ENCODE measurements at places on chromosomes 6 and 20.

DNA sequence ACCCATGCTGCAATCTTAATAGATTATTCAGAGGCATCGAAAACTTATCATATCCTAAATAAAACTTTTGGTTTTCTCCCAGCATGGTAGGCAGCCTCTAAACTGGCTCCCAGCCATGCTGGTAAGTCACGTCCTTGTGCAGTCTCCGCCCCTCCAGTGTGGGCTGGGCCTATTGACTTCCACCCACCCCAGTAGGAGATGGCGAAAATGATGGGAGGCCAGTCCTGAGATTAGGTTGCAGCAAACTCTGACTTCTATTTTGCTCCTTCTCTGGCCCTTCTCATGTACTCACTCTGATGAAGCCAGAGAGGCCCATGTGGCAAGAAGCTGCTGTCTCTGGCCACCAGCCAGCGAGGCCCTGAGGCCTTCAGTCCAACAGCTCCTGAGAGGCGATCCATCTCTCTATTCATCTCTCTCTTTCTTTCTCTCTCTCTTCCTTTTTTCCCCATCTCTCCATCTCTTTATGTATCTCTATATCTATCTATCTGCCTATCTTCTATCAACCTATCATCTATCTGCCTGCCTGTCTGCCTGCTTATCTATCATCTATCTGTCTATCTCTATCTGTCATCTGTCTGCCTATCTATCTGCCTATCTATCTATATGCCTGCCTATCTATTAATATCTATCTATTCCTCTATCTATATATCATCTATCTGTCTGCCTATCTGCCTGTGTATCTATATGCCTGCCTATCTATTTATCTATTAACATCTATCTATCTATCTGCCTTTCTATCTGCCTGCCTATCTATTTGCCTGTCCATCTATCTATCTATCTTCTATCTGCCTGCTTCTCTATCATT is 52.7 kb upstream of the STX16 start:
- DNase-seq = no peak

- no peak for DNase-seq
Observed at GRCh38 chr6:67882436-67883311, 752.4 kb upstream of the ADGRB3 start.

- no peak for DNase-seq
Observed at GRCh38 chr20:18585134-18585533, 2.7 kb upstream of the DTD1 start.

DNA sequence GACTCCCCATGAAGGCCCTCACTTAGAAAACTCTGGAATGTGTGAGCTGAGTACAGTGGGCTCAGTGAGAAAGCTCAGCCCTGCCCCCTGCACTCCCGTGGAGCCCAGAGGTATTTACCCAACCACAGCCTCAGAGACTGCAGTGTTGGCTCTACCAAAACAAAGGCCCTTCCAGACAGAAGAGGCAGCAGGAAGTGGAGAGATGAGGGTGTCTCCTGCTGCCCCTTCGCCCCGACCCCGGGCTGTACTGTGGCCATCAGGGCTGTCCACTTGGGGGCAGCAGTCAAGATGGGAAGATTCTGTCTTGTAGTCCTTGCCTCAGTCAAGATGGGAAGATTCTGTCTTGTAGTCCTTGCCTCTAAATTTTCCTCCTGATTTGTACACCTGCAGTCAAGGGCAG is 341.3 kb downstream of the TAF4 start:
- no peak for DNase-seq

GRCh38 chr20:60016406-60016805 is 58.2 kb downstream of the CDH26 start:
- no peak for DNase-seq

GRCh38 chr6:118843685-118844390 is 50.1 kb upstream of the ASF1A start:
- DNase-seq = no peak

GRCh38 chr6:159104931-159105330 is 60.1 kb upstream of the TAGAP start:
- DNase-seq = no peak

DNA sequence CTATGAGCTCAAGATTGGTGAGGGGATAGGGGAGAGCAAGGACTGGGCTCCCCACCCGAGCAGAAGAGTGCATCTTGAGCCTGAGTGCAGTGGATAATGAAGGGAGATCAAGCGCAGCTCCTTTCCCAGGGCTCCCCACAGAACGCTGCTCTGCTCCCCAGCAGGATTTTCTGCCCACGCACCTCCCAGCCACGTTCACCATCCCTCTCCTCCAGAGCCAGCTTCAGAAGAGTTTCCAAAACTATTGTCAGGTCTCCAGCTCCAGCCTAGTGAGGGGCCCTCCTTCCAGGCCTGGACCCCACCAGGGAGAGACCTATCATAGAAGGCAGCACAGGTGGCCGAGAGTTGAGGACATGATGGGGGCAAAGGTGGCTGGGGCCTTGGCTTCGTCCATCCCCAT is 34.5 kb downstream of the FOXP4 start:
- no peak for DNase-seq

DNA sequence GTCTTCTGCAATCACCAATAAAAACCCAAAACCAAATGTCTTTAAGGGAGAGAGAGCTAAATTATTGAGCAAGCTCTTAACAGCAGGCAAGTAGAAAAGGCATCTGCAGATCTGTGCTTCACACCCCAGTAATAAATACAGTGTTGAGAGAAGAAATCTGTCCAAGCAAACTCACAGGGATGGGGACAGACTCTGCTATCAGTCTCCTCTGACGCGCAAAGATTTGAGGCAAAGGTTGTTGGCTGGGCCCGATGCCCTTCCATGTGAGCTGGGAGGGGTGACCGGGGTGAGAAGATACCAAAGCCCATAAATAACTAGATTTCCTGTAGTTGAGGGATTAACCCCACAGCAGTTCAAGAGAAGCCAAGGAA is 315.2 kb upstream of the SOX4 start:
- DNase-seq = no peak

GRCh38 chr20:19419396-19419795 is 207.0 kb downstream of the SLC24A3 start:
- no peak for DNase-seq

GRCh38 chr6:1952740-1953360 is 292.6 kb downstream of the GMDS start:
- DNase-seq = no peak

DNA sequence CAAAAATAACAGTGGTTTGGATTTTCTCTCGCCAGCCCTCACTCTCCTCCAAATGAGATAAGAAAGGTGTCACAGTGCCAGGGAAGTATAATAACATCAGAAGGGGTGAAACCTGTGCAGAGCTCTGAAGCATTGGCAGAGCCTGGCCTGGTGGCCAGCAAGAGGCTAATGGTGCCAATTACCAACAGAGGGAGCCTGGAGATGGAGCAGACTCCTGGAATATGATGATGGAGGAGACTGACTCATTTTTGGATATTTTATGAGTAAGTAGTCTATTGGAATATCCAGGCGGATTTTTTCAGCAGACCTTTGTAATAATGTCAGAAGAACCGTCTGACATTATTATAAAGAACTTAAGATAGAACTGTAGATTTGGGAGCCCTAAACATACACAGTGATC is 442.6 kb upstream of the MARCKS start:
- peak; percentile 9 for DNase-seq

GRCh38 chr20:64048402-64049044 is 916 bp downstream of the SOX18 start:
- DNase-seq = no peak

GRCh38 chr20:11646359-11646758 is 271.3 kb upstream of the BTBD3 start:
- no peak for DNase-seq

DNA sequence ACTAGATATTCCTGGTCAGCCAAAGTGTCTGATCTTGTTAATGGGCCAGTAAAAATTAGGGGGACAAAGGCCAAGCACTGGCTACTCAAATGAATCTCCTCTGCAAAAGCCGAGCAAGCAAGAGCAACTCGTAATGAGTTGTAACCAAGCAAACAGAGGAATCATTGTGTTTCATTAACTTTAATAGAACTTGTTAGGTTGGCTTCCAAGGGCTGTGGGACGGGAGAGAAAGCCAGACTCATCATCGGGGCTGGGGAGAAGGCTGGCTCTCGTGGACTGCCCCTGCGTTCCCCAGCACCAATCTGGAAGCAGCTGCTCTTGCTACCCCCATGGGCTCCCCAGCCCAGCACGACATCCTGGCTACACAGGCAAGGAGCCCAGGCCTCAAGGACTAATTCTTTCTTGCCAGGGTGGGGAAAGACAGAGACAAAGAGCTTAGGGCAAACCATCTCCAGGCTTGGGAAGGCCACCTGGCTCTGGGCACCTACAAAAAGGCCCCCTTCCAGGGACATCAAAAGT is 10.5 kb upstream of the SCUBE3 start:
- no peak for DNase-seq

- no peak for DNase-seq
Observed at GRCh38 chr6:170158296-170159021, 132.4 kb downstream of the DLL1 start.

DNA sequence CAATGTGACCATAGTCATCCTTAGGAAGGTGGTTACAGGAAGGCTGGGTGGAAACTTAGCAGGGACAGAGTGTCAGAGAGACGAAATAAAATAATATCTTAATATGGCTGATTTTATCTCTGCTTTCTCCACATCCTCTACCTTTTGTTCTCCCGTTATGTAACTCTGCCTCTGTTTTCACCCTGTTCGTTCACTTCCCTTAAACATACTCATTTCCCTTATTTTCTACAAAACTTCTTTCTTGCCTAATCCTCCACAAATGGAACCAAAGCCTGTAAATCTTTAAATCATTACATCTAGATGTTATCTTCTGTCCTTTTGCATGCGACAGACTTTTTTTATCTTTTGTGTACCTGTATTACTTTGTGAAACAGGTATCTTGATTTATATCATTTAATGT is 23.3 kb upstream of the CRIP3 start:
- DNase-seq = no peak

DNA sequence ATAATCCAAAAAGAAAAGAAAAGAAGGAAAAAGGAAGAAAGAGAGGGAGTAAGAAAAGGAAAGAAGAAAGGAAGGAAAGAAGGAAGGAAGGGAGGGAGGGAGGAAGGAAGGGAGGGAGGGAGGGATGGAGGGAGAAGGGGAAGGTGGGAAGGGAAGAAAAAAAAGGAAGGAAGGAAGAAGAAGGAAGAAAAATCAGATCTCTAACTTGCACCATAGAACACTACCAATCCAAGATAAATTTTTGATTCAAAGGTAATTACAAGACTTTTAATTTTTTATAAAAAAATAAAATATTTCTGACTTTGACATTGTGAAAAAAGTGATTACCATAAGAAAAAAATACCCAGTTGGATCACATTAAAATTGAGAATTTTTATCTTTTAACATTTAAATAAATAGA is 70.5 kb upstream of the NKAIN2 start:
- DNase-seq = no peak

DNA sequence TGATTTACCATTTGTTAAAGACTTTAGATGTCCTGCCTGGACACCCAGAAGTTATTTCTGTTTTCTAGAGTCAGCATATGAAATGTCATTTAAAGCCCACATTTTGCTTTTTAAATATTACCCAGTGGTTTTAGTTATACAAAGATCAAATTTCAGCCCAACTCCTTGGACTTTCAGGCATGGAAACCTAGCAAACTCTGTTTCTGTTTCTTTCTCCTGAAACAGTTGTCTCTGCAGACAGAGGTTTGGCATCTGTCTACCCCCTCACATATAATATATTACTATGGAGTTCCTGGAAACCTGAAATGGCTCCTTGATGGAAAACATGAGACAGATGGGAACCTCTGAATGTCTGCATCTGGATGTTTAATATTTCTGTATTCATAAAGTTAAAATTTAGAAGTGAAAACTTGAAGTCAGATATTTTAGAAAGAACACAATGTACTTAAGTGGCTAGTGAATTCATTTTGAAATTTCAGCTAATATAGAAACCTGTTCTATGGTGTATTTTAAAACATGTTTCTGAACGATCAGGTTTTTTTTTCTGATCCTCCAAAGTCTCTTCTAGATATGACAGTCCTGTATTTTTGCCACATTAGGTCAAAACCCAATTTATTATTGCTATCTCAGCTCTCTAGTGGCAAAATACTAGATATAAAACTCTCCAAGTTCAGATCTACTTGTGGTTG is 743.3 kb downstream of the CD109 start:
- DNase-seq = no peak

GRCh38 chr6:7236306-7237209 is 76.4 kb downstream of the SSR1 start:
- DNase-seq = peak; percentile 49

DNA sequence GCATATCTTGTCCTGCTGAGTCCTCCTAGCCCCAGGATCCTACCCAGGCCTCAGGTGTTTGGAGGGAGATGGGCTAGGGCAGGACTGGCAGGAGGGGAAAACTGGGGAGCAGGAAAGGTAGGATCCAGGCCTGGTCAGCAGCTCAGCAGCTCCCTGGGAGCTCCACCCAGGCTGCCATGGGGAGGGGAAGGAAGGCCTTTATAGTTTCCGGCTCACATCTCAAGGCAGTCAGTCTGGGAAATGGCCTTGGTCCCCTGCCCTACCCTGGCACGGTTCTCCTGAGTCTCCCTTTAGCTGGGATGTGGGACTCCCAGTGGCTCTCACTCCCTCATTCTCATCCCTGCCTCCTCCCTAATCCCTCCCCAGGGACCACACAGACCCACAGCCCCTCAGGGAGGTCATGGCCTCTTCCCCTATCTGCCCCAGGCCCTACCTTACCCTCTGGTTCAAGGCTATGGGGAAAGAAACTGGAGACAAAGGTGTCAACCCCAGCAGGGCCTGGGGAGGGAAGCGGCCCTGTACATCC is 1.6 kb downstream of the SLC44A4 start:
- no peak for DNase-seq

- no peak for DNase-seq
Observed at GRCh38 chr6:10535193-10535592, 14.0 kb downstream of the GCNT2 start.

- no peak for DNase-seq
Observed at GRCh38 chr6:170049641-170050561, 241.0 kb downstream of the DLL1 start.

DNA sequence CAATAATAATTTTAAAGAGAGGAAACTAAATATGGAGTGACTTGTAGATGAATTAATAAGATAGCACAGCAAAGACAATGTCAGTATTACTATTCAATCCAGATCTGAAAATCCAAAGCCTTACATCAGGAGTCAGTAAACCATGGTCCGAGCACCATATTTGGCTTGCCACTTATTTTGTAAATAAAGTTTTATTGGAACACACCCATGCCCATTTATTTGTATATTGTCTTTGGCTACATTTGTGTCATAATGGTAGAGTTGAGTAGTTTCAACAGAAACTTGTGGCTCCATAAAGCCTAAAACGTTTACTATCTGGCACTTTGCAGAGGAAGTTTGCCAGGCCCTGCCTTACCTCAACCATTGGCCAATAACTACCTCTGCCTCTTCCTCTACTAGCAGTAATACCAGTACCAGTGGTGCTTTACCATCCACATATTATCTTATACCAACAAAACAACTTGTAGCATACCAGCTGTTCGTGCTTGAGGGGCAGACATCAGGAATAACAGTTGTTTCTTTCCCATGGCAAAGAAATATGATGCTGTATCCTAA is 51.8 kb upstream of the SYNJ2 start:
- no peak for DNase-seq

DNA sequence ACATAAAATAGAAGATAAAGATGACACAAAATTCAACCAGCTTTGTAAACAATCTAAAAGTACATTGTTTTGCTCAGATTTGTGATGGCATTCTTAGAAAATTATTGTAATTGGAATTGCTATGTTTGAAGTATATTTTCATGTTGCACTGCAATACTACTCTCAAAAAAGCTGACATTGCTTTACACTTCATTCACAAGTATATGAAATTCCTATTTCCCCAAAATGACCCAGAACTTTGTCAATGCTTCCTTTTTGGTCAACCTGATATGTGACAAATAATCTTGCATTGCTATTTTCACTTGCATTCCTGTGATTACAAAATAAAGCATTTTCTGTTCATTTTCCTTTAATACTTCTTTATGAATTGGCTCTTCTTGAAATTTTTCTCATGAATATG is 104.1 kb upstream of the BMP5 start:
- DNase-seq = no peak
